ENCODE measurements at places on chromosomes 3 and 15. TPM values are rescaled to one million over a fixed set of nuclear protein-coding genes. Genes with fewer than 3 reads are reported as not detected.

DNA sequence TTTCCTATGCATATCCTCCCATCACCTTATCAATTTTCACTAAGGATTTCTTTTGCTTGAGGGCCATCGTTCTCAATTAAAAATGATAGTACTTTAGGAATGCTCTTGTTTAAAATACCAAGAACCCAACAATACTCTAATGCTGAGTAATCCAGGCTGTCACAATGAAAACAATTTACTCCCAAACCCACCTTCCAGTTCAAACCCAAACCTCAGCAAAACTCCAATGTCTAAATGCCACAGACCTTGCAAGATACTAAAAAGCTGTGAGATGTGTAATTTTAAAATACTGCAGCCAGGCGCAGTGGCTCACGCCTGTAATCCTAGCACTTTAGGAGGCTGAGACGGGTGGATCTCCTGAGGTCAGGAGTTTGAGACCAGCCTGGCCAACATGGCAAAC, 889.8 kb downstream of the ROBO1 start:
- no peak for DNase-seq
- no peaks in the 10 kb centered on the region for H3K27me3 ChIP-seq
- H3K36me3 ChIP-seq, result no peaks in the 10 kb centered on the region
- H3K4me1 ChIP-seq, result peaks cover 6% of the 10 kb centered on the region

NAA80 gene
- total RNA-seq, result 14.3 TPM

DNA sequence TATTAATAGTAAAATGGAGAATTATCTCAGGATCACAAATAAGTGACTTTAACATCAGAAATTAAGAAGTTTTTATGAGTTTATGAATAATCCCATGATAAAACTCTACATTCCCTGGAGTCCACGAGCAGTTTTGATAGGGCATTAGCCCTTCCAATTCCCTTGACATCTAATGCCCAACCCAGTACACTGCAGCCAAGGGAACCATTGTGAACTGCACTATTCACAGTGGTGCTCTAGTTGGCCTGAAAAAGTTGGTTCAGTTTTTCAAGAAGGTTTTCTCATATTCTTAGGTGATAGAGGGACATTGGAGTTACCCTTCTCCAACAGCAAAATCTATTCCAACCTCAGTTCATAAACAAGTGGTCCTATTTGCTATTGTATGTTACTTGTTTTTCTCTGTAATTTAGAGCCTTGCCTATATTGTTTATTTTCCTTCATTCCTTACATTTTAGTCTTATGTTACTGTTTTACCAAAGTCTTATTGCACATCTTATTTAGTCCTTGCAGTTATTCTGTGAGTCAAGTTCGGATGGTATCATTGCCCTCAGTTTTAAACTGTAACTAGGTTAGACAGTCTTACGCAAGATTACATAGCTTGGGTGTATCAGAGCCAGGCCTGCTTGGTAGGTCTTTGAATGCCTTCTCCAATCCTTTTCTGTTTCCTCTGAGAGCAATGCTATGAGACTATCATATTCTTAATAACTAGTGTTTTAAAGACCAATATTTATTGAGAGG, 57.9 kb upstream of the SAMMSON start:
- no peak for DNase-seq
- no peaks in the 10 kb centered on the region for H3K27me3 ChIP-seq
- H3K36me3 ChIP-seq, result no peaks in the 10 kb centered on the region
- H3K27ac ChIP-seq, result no peak overlapping the region
- no peaks in the 10 kb centered on the region for H3K4me1 ChIP-seq

DNA sequence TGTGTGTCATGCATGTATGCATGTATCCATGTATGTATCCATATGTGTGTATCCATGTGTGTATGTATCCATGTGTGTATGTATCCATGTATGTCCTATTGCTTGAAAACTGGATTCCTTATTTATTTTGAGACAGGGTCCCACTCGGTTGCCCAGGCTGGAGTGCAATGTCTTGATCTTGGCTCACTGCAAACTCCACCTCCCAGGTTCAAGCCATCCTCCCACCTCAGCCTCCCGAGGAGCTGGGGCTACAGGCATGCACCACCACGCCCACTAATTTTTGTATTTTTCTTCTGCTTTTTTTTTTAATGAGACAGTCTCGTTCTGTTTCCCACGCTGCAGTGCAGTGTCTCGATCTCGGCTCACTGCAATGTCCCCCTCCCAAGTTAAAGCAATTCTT, 34.1 kb downstream of the MUC20 start:
- H3K36me3 ChIP-seq, result no peaks in the 10 kb centered on the region
- H3K27ac ChIP-seq, result no peak overlapping the region
- H3K4me1 ChIP-seq, result peaks cover 7% of the 10 kb centered on the region
- H3K27me3 ChIP-seq, result no peaks in the 10 kb centered on the region
- H3K4me3 ChIP-seq, result no peak overlapping the region

C2CD4B gene
- 1.6 TPM for total RNA-seq

GHSR gene
- not detected for total RNA-seq

RTP1 gene
- total RNA-seq, result not detected

KCNAB1 gene
- total RNA-seq, result 26.1 TPM

- peak within 1 kb of the TSS; percentile 92 for H3K27ac ChIP-seq
- no peaks in the 10 kb centered on the region for H3K27me3 ChIP-seq
- H3K4me3 ChIP-seq, result peak within 1 kb of the TSS; percentile 24
- DNase-seq, result peak; percentile 92
These were observed at the start of gene RBMS3 for GRCh38 chr3:29280404-29281093. TSS of gene RBMS3 (plus strand) at chr3:29281071.

GRCh38 chr3:99256788-99257187, 355.3 kb upstream of the DCBLD2 start:
- no peaks in the 10 kb centered on the region for H3K27me3 ChIP-seq
- H3K4me1 ChIP-seq, result no peaks in the 10 kb centered on the region
- no peak for DNase-seq
- no peak overlapping the region for H3K4me3 ChIP-seq
- no peak overlapping the region for H3K27ac ChIP-seq

- H3K27ac ChIP-seq, result no peak overlapping the region
- no peaks in the 10 kb centered on the region for H3K4me1 ChIP-seq
- H3K36me3 ChIP-seq, result no peaks in the 10 kb centered on the region
- no peaks in the 10 kb centered on the region for H3K27me3 ChIP-seq
- DNase-seq, result no peak
These were observed 125.6 kb upstream of the ROPN1 start for GRCh38 chr3:124117486-124117885.

GRCh38 chr3:112894258-112894657, 47.6 kb upstream of the CD200R1L start:
- H3K4me1 ChIP-seq, result no peaks in the 10 kb centered on the region
- H3K27ac ChIP-seq, result no peak overlapping the region
- H3K36me3 ChIP-seq, result no peaks in the 10 kb centered on the region
- no peak overlapping the region for H3K4me3 ChIP-seq
- DNase-seq, result no peak
- H3K27me3 ChIP-seq, result no peaks in the 10 kb centered on the region

DNA sequence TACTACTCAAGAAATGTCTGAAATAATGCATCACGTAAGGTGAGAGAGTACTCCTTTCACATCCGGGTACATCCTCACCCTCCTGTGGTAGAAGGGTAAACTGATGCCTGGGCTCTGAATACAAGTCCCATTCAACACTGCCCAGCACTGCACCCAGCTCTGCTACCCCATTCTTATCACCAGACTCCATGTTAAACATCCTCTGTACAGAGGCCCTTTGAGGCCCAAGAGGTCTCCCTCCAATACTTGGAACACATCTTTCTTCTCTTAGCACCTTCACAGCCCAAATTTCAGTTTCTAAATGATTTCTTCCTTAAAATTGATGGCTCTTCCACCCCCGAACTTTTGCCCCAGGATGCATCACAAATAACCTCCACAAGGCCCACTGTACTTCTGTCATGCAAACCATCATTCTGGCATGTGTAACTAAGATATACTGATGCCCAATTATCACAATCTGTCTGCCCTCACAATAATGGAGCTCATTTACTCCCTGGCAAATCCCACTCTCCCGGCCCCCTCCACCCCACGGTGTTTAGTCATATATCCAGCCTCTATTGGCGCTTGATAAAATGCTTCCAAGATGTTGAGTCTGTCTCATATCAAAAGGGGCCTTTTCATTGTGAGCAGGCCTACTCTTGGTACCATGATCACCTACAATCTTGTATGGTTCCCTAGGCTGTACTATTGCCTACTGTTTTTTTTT, 12.6 kb upstream of the GPX1 start:
- no peak overlapping the region for H3K4me3 ChIP-seq
- no peak overlapping the region for H3K27ac ChIP-seq
- no peak for DNase-seq
- H3K27me3 ChIP-seq, result no peaks in the 10 kb centered on the region
- no peaks in the 10 kb centered on the region for H3K4me1 ChIP-seq

GRCh38 chr3:156693166-156693565, 18.8 kb downstream of the TIPARP start:
- no peaks in the 10 kb centered on the region for H3K27me3 ChIP-seq
- DNase-seq, result no peak
- H3K4me3 ChIP-seq, result no peak overlapping the region
- peaks cover 8% of the 10 kb centered on the region for H3K36me3 ChIP-seq
- peaks cover 15% of the 10 kb centered on the region for H3K4me1 ChIP-seq

DNA sequence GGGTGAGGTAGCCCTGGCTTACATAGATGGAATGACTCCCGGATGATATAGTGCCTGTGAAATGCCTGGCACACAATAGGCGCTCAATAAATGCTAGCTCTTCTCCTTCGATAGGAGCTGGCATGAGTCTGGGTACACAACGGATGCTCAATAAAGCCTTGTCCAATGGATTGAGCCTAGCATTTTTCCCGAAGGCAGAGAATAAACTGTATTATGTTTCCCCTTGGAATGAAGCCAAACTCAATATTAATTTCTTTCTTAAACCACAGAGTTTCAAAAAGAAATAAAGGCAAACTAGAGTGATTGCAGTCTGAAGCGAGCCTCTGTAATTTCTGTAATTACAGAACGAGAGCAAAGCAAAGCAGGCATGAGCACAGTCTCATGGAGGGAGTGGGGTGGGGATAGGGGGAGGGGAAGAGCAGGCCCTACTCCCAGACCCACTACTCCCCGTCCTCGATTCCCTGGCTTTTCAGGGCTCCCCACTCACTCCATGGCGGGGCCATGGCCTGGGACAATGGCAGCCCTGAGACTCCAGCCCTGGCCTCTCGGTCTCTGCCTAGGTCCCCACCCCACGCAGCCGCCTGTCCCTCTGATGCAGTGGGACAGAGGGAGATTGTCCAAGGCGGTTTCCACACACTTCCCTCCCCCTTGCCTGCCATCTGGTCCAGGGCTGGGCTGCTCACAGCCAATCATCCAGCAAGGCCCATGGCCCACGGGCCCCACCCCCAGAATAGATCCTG, 18.0 kb downstream of the SLC6A1 start:
- H3K4me3 ChIP-seq, result no peak overlapping the region
- no peaks in the 10 kb centered on the region for H3K36me3 ChIP-seq
- no peaks in the 10 kb centered on the region for H3K27me3 ChIP-seq
- H3K4me1 ChIP-seq, result peaks cover 2% of the 10 kb centered on the region
